ENCODE measurements at places on chromosomes 4 and X.

- DNase-seq = no peak
Measured at GRCh38 chr4:152693871-152694270, 14.1 kb upstream of the TMEM154 start.

GRCh38 chr4:87659247-87659931, 9.3 kb downstream of the DMP1 start:
- DNase-seq = peak; percentile 55

DNA sequence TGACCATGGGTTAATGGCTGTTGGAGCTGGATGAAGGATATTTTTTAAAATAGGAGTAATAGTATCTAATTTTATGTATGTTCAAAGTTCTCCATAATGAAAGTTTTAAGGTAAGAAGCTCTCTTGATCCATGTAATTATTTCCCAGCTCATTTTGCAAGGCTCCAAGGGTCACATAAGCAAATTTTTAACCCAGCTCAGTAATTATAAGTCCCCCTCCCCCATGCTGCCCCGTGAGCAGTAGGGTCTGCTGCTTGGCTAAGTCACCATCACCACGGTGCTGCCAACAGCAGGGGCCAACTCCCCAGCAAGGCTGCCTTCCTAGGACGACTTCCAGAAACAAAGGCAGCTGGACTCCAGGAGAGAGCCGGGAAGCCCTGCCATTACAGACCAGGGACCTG, 340.0 kb downstream of the FBXW7 start:
- DNase-seq = no peak

DNA sequence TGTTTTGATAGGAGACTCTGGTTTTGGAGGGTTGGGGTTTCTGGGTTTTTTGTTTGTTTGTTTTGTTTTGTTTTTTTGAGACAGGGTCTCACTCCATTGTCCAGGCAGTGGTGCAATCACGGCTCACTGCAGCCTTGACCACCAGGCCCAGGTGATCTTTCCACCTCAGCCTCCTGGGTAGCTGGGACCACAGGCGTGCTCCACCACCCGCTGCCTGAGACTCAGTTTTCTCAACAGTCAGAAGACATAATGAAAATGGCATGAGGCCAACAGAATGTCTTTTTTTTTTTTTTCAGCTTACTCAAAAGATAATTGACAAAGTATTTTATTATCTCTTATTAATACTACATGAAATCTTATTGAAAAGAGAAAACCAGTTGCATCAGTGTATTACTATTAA, 32.4 kb downstream of the TNIP2 start:
- no peak for DNase-seq

DNA sequence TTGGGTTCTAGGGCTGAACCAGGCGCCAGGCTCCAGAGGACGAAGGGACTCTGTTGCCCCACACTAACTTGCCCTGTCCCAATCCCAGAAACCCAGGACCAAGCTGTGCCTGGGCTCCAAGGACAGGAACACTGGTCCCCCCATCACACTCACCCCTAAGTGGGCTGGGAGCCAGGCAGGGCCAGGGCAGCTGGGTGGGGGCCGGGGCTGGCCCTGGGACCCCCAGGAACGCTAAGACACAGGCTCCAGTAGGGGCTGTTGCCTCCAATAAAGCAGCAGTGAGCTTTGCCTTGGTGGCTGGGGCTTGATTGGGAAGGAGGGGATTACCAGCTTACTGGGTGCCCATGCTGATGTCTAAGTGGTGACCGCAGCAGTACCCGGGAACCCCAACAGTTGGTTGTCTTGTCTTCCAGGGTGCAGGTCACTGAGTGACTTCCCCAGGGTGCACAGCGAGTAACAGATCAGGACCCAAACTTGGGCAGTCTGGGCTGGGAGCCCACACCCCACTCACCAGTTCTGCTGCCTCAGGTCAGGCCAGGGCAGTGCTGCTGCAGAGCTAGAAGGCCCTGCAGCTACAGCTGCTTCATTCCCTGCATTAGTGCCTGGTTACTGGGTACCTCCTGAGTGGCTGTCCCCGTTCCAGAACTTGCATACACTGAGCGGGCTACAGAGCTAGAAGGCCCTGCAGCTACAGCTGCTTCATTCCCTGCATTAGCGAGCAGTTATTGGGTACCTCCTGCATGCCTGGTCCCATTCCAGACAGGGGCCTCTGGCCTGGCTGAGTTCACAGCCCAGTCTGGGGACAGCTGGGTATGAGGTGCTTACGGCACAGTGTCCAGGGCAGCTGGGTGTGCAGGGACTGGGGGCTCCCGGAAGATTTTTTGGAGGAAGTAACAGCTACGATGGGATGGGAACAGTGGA, 9.4 kb upstream of the ADD1 start:
- no peak for DNase-seq

GRCh38 chrX:18886344-18887161, 97.4 kb downstream of the PHKA2 start:
- no peak for DNase-seq

DNA sequence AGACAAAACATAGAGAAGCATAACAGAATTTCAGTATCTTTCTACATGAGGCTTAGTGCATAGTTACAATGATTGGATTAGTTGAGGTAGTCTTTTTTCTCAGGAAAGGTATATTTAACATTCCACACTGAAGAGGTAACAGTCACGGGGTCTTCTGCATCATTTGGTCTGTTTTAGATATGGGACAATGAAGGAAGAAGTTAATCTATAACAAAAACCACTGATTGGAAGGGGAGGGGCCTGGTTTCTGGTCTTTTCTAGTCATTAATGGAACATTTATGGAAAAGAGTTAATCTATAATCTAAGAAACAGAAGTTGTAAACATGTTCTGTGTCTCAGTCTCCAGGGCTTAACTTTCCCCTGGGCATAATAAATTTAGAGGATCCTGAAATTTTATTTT, 37.3 kb upstream of the HPSE start:
- DNase-seq = no peak

DNA sequence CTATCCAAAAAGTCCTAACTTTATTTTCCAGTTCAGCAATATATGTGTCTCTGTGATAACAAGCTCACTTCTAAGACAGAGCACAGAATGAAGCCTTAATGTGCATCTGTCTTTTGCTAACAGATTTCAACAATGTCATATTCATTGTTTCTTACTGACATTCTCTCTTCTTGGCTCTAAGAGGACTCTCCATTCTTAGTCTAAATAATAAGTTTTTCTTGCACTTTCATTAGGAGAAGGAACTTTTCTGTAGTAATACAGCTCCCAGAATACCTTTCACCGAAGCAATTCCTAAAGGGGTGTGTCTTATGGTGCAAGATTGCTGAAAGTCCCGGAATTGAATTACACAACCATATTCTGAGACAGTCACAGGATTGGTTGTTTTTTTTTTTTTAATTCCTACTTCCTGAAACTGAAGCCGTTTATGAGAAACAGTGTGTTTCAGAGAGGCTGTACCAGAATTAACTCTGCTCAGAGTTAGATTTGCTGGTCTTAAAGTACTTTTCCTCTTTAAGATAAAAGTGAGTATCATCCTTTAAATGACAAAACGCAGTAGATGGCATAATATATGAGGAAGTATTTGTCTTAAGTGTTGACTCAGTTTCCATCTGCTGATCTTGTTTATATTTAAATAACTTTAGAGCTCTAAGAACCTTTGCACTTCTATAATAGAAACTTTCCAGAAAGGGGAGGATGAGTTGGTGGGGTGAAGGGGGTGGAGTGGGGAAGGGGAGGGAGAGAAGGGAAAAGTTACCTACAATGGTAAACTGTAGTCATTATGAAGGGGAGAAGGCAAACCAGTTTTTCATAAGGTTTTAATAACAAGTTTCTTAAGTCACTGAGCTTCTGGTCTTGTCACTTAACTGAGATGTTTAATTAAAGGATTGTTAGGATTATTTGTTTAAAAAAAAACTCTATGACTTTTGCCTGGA, at the start of gene ALPK1:
TSS of gene ALPK1 (plus strand) at position 421 of the 932 bp plus-strand sequence.
- peak; percentile 85 for DNase-seq

- no peak for DNase-seq
Measured at GRCh38 chrX:25597551-25597950, 540.6 kb upstream of the MAGEB18 start.

DNA sequence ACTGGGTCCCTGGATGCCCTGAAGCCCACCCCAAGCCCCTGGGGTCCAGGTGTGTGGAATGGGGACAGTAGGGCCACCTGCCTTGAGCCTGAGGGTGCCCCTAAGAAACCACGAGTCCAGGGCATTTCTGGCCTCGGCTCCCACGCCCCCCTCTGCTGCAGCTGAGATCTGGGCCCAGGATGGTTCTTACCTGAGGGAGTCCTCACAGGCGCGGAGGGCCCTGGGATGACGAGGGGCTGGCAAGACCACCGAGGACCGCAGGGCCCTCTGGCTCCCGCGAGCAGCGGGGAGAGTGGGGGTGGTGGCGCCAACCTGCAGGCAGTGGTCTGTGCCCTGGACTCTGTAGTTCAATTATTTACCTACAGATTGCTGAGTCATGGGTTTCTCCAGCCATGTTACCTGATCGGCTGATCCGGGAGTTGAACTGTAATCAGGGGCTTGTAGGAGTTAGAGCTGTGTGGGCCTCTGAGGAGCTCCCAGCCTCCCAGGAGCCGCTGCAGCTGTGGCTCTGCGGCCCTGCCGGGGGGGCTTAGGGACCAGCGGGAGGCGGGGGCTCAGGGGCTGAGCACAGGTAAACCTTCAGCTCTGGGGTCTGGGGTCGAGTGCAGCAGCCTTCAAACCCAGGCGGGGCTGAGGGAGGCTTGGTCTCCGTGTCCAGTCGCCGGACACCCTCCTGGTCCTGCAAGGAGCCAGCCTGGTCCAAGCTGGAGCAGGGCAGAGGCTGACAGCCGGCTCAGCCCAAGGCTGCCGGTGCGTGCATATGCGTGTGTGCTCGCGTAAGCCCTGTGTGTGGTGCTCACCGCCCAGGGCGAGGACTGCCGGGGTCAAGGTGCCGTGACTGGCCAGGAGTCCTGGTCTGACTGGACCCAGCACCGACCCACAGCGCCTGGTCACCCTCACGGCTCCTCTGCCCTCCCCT, at the start of gene SLC26A1:
TSS of gene SLC26A1 (minus strand) at position 294 of the 919 bp plus-strand sequence. CDS start 1,701 bp downstream, outside the sequence.
- no peak for DNase-seq

DNA sequence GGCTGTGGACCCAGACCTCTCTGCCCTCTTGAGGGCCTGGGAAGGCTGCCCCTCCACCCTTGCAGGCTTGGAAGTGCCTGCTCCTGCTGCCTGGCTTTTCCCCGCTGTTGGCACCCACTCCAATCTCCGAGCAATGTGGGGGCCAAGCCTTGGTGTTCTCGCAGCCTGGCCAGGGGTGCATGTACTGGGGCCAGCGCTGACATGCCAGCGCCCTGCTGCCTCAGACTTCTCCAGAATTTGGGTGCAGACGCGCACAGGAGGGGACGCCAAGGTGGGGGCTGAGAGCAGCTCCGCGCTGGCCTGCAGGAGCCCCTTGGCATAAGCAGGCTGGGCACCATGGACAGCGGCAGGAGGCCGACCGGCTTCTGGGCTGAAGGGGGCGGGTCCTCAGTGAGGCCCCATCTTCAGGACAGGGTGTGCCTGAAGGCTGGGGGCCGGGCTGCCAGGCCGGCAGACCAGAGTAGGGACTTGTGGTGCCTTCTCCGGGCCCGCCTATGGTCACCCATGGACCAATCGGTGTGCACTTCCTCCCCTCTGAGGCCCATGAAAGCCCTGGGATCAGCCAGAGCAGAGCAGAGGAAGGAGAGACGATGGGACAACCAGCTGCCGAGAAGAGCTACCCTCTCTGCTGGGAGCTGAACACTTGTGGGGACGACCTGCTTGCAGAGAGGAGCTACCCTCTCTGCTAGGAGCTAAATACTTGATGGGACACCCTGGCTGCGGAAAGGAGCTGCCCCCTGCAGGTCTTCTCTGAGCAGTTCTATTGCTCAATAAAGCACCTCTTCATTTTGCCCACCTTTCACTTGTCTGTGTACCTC, 118.3 kb downstream of the DNAAF6 start:
- peak; percentile 12 for DNase-seq

- no peak for DNase-seq
Measured at GRCh38 chrX:119147486-119147885, 19.9 kb upstream of the KIAA1210 start.

DNA sequence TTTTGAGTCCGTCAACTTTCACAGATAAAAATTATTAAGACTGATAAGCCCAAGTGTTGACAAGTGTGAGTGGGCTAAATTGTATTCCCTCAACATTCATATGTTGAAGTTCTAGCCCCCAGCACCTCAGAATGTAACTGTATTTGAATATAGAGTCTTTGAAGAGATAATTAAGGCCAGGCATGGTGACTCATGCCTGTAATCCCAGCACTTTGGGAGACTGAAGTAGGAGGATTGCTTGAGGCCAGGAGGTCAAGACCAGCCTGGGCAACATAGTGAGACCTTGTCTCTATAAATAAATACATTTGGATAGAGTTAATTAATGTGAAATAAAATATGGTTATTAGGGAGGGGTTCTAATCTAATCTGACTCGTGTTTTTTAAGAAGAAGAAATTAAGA, 29.7 kb upstream of the SLC25A4 start:
- DNase-seq = no peak

GRCh38 chr4:5710961-5711478, at the start of gene EVC:
Gene EVC, plus strand, starts transcription at chr4:5711201. Its CDS starts 180 bp downstream, at chr4:5711381.
- DNase-seq = peak; percentile 70

DNA sequence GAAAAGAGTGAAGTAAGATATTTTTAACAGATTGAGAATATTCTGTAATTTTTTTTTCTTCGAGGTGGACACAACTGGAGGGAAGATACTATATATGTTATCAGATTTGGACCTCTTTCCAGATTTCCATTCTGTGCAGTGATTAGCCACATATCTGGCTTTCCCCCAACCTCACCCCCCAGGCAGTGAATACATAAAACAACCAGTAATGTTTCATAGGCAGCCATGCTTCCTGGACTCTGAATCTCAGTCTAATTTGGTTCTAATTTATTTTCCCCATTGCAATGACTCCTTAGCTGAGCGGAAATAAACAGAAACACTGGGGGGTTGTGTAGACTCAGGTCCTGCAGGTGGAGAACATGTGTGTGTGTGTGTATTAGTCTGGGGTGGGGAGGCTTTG, 226.5 kb downstream of the FBXW7 start:
- DNase-seq = no peak

- no peak for DNase-seq
Measured at GRCh38 chrX:40084471-40085101, 13.2 kb downstream of the BCOR start.

- no peak for DNase-seq
Measured at GRCh38 chr4:153513596-153513995, 47.4 kb downstream of the TMEM131L start.

DNA sequence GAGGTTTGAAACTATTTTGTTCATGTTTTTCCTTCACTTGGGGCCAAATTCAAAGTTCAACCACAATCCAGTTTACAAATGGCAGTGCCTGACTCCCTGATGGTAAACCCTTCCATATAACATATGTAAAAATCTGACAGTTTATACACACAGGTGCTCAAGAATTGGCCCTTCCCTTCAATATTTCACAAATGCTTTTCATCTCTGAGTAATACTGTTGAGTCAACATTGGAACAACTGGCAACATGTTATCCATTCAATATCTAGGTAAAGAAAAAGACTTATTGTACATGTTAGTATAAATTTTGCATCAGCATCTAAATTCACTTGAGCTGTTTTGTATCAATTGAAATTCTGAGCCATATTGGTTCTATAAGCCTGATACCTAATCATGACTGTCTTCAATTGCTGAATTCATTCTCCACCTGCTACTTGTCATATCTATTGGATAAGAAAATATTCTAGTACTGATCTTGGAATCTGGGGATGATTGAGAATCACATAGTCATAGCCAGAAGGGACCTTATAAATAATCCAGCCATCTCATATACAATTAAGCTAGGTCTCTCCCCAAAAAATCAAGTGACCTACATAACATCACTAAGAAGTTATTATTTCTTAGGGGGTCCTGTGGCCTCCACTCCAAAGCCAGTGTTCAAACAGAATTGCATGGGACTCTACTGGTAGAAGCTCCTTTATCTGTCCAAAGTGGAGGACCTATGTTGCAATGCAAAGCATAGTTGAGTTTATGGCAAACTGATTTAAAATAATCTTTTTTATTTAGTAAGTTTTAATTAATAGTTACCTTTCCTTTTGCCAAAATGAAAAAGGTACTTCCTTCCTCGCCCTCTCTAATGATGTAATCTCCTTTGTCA, 61.9 kb downstream of the PRKG2 start:
- DNase-seq = peak; percentile 26

All from RWPE1 (cell line).